ENCODE measurements at places on chromosomes 11 and 22.

DNA sequence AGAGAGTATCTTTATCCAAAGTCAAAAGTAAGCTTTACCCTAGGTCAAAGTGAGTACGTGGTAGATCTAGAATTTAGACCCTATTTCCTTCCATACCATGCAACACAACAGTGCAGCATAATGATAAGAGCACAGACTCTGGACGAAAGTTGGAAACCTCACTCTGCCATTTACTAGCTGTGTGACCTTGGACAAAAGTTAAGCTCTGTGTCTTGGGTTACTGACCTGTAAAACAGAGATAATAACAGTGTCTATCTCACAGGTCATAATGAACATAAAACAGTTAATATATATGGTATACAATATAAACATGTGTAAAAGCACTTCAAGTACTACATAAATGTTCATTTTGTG is 13.6 kb upstream of the CHRNA10 start:
- no peak for DNase-seq

DNA sequence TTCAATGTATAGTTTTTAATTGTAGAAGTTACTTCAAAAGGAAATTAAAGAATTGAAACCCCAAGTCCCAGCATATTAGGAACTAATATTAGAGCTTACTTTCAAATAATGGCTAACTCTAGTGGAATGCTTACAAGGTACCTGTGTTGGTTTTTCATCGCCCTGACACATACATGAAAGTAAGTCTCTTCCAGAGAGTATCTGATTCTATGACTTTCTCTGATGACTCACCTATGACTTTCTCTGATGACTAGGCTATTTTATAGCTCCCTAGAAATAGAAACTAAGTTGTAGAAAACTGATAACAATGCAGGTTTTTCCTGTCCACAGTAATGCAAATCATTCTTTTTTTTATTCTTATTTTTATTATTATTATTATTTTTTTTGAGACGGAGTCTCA is 33.6 kb upstream of the MMP7 start:
- no peak for DNase-seq

GRCh38 chr22:42461511-42461910 is 29.3 kb upstream of the NFAM1 start:
- peak; percentile 41 for DNase-seq

DNA sequence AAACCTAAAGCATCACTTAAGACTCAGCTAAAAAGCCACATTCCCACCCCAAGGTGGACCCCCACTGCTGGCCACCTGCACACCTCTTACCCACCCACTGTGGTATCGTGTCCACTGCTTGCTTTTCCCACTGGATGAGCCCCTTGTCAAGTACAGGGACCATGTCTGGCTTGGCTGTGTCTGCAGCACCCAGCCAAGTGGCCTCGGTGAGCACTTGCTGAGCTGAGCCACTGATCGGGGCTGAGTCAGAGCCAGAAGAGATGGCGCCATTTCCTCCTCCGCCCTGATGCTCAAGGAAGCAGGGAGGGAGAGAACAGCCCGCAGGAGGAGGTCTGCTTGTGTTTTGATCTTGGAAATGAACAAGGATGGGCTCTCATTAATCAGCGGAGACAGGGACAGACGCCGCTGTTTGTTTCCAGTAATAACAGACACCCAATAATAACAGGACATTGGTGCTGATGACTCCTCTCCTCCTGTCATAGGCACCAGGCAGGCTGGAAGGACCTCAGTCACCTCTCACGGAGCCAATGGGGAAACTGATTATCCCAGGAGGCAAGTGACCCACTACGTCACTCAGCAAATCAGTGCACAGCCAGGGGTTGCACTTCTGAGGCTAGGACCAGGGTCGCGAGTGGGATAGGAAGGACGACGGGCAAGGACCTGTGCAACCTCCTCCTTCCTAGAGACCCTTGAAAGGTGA is 85.2 kb upstream of the RTL6 start:
- no peak for DNase-seq

DNA sequence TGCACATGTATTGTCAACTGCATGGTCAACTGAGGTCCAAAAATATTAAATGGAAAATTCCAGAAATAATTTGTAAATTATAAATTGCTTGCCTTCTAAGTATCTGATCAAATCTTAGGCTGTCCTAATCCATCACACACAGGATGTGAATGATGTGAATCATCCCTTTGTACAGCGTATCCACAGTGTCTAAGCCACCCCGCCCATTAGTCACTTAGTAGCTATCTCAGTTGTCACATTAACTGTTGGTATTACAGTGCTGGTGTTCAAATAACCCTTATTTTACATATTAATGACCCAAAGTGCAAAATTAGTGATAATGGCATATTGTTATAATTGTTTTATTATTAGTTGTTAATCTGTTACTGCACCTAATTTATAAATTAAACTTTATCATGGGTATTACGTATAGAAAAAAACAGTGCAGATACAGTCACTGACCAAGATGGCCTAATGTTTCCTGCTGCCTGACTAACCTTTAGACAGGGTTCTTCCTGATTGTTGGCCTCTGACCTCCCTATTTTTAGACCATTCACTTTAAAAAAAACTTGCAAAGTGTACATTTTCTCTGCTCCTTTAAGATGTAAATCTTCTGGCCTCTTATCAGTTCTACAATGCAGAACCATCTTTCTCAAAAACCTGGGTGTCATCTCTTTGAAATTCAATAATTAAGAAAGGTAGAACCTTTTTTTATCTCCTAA is 2.9 kb upstream of the SVIP start:
- DNase-seq: no peak

GRCh38 chr22:24067587-24068376 is 56.7 kb downstream of the CABIN1 start:
- DNase-seq: peak; percentile 41

GRCh38 chr11:2717561-2718325 is 17.9 kb upstream of the KCNQ1OT1 start:
- DNase-seq: no peak

- DNase-seq: no peak
These were observed 19.1 kb upstream of the FAM181B start for GRCh38 chr11:82752801-82753200.

DNA sequence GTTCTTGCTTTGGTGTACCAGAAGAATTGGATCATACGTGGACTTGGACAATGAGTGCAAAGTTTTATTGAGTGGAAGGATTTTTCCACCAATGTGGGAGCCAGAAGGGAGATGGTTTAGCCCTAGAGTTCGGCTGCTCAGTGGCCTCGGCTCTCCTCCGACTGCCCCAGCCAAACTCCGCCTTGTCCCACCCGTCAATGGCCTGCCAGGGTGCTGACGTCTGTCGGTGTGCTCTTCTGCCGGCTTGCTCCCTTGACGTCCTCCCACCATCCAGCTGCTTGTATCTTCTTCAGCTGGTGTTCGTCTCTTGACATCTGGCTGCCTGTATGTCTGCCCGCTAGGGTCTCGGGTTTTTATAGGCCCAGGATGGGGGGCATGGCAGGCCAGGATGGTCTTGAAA is 154.8 kb downstream of the APOL5 start:
- DNase-seq: no peak

GRCh38 chr11:43936076-43936475 is 6.4 kb upstream of the C11orf96 start:
- no peak for DNase-seq

- DNase-seq: no peak
These were observed 22.7 kb downstream of the NAV2 start for GRCh38 chr11:19735157-19735908.

- DNase-seq: no peak
These were observed 377.2 kb downstream of the MN1 start for GRCh38 chr22:27424319-27424718.

- no peak for DNase-seq
These were observed 50.2 kb downstream of the RPL27A start for GRCh38 chr11:8732748-8733241.

DNA sequence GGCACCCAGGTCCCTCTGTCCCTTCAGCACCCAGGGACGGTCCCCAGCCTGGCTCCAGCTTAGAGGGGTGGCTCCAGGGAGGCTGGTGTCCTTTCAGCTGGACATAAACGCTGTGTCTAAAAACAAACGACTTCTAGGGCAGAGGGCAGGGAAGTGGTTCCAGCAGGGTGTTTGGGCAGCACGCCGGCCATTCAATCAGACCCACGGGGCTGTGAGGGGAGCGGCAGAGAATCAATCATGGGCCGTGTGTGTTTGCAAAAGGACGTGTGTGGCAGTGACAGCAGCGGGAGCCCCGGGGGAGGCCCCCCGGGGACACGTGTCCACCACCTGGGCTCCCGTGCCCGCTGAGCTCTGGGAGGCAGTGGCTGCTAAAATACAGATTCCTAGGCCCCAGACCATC is 127.7 kb downstream of the MN1 start:
- no peak for DNase-seq

GRCh38 chr11:43579171-43579918 is 101.2 kb upstream of the HSD17B12 start:
- DNase-seq: peak; percentile 44

DNA sequence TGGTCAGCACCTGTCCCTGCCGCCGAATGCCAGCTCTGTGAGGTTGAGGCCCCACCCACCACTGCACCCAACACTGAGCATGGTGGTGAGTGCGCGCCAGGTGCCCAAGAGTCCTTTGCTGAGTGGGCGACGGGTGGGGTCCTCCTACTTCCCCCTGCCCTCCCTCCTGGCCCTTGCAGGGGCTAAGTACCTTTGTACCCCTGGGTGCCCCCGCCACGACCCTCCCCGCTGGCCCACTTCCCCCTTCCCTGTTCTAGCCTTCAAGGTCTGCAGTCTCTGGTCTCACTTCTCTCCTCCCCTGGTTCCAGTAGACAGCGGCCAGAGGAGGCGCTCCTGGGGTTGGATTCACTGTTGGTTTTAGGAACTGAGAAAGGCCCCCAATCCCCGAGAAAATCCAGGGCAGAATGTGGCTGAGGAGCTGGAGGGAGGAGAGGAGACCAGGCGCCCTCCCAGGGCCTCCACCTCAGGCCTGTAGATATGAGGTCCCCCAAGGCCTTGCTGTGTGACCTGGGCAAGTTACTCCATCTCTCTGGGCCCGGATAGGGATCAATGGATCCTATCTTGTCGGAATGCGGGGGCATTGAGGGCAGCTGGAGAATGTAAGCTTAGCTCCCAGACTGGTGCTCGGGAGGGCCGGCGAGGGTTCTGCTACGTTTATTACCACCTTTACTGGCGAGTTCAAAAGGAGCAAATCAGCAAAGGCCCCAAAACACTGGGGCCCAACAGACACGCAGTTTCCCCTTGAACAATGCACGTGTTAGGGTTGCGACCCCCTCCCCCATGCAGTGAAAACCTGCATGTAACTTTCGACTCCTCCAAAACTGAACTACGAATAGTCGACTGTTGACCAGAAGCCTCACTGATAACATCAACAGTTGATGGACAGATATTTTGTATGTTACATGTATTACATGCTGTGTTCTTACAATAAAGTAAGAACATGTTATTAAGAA is 31.9 kb upstream of the SMIM38 start:
- DNase-seq: no peak

- no peak for DNase-seq
These were observed 26.7 kb downstream of the QSER1 start for GRCh38 chr11:32919338-32919737.

DNA sequence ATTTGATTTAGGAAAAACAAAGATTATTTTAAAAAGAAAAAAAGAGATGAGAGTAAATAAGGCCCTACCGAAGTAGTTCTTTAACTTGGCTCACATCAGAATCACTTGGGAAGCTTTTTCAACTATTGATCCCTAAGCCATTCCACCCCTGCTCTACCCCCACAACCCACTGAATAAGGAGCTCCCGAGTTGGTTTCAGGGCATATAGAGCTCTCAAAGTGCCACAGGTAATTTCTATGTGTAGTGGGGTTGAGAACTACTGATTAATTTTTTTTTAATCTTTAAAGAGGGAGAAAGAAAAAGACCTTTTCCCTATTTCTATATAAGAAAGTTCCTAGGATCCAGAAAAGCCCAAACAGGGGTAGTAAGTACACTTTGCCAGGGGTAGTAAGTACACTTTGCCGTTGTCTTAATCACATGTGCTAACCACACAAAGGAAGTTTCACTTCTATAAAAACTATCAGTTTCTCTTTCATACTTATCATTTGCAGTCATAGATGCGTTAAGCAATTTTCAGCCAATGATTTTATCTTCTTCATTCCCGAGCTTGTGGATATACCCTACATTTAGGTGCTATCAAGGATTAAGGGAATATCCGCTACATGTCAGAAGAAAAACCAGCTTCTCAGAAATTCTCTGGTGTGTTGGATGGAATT is 108.4 kb upstream of the ZC3H12C start:
- no peak for DNase-seq

GRCh38 chr11:95569207-95569606 is 220.4 kb downstream of the FAM76B start:
- DNase-seq: no peak

- no peak for DNase-seq
These were observed 16.5 kb downstream of the SIAE start for GRCh38 chr11:124656774-124657630.

GRCh38 chr11:46075168-46075567 is 46.1 kb downstream of the PHF21A start:
- no peak for DNase-seq

DNA sequence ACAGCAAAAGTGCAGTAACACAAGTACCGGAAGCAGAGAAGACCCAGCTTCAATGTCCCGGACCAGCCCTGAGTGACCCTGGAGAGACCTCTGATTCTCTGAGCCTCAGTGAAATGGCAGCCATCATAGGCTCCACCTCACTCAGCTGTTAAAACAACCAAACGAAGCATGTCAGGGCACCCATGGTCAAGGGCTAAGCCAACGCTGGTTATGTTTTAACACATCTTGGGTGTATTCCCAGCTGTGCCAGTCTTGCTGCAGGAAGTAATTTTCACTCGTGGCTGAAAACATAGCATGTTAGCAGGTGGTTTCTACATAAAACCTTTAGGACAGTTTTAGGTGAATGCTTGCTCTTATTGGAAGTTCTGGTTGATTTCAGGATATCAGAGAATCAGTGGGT is 30.9 kb downstream of the LMO2 start:
- no peak for DNase-seq

GRCh38 chr22:49930596-49931412 is 12.4 kb downstream of the CRELD2 start:
- DNase-seq: peak; percentile 81

GRCh38 chr22:45602824-45603595 is 68.6 kb upstream of the ATXN10 start:
- DNase-seq: peak; percentile 92

DNA sequence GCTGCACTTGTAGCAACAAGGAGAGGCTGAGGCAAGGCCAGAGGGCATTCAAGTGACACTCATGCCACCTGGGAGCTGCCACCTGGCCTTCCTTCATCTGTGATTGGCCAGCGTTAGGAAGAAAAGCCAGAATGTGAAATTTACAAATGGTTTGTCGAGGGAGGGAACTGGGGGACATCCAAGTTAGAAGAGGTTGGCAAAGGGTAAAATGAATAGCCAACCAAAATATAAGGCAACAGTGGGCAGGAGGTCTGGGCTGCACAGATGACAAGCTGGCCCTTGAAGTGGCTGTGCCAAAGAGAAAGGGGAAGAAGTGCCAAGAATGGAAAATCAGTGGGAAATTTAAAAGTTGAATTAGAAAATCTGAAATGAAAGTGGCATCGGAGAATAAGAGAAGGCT is 221.4 kb downstream of the C11orf91 start:
- DNase-seq: no peak
